NCI-H2081 treated with DMSO at 0.1 percent for 48 hours (cell line): ENCODE measurements at places on chromosomes 1 and 21.

GRCh38 chr1:20426923-20427322 is 59.1 kb downstream of the CAMK2N1 start:
- DNase-seq: no peak

GRCh38 chr1:92425617-92426016 is 61.1 kb downstream of the GFI1 start:
- no peak for DNase-seq

DNA sequence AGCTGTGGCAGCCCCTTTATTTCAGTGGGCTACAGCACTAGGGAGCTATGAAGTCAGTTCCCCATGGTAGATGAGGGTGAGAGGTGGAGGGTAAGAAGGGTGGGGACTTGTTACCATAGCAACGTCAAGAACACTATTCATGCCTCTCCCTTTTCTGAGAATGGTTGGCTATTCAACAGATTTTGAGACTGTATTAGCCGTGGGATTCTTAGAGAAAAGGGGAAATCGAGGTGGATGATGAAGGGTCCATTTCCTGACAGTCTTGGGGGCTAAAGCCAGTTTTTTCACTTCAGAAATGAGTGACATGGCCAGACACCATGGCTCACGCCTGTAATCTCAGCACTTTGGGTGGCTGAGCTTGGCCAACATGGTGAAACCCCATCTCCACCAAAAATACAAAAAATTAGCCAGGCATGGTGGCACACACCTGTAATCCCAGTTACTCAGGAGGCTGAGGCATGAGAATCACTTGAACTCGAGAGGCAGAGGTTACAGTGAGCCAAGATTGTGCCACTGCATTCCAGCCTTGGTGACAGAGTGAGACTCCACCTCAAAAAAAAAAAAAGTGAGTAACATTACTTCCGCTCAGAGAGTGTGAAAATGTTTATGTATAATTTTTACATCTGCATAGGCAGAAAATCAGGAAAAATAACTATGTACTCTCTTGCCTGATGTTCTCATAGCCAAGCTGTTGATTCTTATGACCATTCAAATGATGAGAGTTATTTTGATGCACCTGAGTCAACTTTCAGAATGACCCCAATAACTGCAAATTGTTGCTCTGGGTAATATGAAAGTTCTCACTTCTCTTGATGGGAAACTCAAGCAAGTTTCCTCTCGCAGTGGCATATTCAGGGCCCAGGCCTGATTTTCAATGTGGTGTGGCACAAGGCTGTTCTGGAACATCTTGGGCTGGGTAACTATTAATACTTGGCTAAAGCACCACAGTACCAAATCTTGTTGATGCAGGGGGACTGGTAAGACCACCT is 23.2 kb upstream of the RGSL1 start:
- no peak for DNase-seq

- DNase-seq: no peak
These were observed 25.3 kb upstream of the POFUT2 start for GRCh38 chr21:45313015-45313414.

GRCh38 chr1:25212725-25213124 is 19.6 kb downstream of the SYF2 start:
- DNase-seq: no peak

DNA sequence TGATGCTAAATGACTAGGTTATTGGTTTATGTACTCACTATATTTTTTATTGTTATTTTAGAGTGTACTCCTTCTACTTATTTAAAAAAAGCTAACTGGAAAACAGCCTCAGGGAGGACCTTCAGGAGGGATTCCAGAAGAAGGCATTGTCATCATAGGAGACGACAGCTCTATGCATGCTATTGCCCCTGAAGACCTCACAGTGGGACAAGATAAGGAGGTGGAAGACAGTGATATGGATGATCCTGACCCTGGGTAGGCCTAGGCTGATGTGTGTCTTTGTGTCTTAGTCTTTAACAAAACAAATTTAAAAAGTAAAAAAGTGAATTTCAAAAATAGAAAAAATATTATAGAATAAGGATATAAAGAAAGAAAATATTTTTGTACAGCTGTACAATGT is 155.7 kb upstream of the CD34 start:
- no peak for DNase-seq

GRCh38 chr1:52814465-52814864 is 28.1 kb upstream of the ZYG11A start:
- no peak for DNase-seq

DNA sequence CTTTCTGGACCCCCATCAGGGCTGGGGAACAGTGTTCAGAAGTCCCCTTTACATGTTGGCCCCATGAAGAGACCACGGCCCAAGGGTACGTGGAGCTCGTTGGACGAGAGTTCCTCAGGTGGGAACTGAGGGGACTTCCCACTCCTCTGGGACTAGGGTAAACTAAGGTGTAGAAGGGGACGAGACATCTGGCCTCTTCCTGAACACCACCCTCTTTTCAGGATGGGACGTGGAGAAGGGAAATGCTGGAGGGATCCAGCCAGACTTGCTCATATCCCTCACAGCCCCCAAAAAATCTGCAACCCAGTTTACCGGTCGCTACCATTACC is 2.0 kb downstream of the NAXE start:
- no peak for DNase-seq

GRCh38 chr1:245500546-245500945 is 345.8 kb downstream of the KIF26B start:
- no peak for DNase-seq

GRCh38 chr1:6603238-6603914 is 707 bp upstream of the KLHL21 start:
- DNase-seq: no peak

GRCh38 chr21:36089946-36090345 is 20.1 kb downstream of the CBR1 start:
- DNase-seq: no peak

GRCh38 chr1:74689621-74690363 is 16.2 kb upstream of the ERICH3 start:
- DNase-seq: peak; percentile 27

DNA sequence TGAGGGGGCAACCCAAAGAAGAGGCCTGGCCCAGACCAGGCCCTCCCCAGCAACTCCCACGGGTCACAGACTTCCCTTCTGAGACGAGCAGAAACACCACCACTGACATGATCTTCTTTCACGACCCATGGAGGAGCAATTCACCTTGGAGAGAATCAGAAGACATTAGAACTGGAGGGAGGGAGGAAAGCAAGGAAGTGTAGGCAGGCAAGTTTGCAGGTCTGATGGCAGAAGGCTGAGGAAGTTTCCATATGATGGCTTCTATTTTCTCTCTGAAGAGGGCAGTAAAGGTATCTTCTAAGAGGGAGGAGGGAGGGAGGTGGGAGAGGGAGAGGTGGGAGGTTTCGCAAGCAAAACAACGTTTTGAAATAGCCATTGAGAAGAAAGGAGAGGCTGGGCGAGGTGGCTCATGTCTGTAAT is 1.4 kb upstream of the UBXN10 start:
- DNase-seq: no peak
